ENCODE measurements at places on chromosomes 12 and 14.

DNA sequence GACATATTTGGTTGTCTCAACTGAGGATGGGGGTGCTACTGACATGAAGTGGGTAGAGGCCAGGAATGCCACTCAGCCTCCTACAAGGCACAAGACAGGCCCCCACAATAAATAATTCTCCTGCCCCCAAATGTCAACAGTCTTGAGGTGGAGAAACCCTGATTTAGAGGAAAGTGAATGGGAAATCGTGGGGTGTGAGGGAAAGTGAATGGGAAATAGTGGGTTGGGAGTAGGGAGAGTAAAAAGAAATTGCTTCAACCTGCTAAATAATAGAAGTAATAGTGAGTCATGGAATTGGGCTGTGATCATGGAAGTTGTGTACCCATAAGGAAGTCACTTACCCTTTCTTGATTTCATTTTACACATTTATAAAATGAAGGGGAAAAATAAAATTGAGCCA, 16.7 kb upstream of the TMEM233 start:
- no peak for DNase-seq

DNA sequence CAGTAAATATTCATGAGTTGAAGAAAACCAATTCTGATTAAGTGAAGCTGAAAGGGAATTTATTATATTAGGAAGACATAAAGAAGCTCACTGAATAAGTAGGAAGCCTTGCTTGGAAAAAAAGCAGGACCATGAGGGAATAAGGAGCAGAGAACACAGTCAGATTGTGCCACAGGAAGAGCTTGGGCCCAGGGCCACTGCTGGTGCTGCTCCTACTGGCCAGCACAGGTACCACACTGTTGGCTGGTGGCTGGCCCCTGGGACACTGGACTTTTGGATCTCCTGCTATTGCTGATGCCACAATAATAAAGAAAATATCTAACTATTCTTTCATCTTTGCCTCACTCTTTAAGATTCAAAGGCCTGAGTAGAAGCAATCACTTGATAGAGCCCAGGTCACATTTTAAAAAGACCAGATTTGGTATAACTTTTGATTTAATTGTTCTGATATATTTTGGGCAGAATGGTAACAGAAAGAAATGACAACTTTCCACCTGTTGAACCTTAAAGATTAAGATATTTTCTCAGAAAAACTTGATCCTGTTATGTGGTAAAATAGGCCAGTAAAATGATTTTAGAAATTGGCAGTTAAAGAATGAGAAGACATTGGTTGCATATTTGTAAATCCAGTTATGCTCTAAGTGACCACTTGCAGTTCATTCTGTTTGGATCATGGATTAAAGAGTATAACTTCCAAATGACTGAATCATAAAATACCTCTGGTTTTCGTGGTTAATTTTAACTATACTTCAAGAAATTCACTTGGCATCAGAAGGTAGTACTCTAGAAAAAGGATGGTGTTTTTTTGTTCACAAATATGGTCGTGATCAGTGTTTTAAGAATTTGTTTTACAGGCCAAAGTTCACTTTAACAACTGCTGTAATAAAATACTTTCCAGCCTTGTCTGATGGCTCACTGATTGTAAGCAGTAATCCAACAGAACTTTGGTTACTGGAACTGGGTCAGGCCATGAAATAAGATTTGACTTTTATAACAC, 68.3 kb downstream of the DERA start:
- DNase-seq: no peak

GRCh38 chr14:78319887-78320635, 149.9 kb downstream of the NRXN3 start:
- DNase-seq: peak; percentile 43

- DNase-seq: no peak
These were observed 189.2 kb downstream of the LRIG3 start for GRCh38 chr12:58731096-58731495.

GRCh38 chr14:91392623-91393303, 24.9 kb downstream of the CCDC88C start:
- no peak for DNase-seq

DNA sequence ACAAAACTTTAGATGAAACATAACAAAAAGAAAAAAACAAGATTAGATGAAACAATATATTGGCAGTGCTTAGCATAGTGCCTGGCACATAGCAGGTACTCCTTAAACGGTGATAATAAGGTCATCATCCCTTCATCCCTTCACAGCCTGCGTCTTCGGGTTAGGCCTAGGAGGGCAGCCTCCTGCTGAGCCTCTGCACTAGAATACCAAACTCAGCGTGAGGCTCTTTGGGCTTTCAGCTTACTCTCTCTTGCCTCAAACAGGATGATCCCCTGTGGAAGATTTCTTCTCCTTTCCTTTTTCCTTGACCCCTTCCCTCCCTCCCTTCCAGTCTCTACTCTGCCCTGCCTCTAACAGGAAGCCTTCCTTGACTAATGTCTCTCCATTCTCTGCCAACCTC, 14.4 kb upstream of the FIGNL2 start:
- DNase-seq: no peak

DNA sequence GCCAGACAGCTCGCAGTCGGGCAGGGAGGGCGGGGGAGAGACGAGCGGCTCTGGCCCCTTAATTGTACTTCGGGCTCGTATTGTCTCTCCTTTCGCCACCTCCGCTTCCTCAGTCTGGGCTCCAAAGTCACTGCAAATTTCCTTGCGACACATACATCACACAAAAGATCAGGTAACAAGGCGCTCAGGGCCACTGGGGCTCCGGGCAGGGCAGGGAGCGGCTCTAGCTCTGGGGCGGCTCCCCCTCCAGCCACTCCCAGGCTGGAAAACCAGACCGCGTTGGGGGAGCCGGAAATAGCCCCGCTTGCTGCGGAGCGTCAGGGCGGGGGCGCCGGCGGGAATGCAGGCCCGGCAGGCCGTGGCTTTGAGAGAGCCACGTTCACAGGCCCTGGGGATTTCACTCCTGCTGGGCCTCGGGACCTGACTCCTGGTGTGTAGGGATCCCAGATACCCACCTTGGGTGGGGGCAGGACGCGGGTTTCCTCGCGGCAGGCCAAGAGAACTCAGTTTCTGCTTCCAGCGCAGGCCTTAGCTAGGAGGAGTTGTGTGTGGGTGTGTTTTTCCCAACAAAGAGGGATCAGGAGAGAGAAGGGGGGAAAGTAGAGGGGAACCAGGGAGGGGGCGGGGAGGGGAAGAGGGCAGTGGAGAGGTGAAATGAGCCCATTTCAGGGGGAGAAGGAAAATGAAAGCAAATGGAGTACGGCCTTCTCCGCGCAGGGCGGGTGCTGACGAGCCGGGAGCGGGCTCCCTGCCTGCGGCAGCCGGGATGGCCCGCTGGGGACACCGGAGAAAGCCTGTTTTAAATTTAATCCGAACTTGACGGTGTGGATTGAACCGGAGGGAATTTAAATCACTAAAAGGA, 4.4 kb upstream of the HOXC9 start:
- peak; percentile 74 for DNase-seq

DNA sequence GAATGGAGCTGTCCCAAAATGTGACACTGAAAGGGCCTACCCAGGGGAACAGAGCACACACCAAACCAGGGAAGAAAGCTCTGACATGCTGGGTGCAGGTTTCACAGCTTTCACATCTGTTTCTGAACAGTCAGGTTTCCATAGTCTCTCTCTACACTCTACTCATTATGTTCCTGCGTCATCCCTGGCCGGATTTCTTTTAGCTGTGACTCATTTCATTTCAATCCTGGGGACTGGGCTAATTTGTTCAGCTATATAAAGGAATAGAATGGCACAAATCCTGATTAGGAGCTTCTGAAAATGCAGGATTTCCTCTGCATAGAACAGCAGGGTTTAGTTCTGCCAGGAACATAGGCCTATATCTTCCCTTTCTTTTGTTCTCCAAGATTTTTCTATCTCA, 649.8 kb downstream of the RPS29 start:
- DNase-seq: no peak

DNA sequence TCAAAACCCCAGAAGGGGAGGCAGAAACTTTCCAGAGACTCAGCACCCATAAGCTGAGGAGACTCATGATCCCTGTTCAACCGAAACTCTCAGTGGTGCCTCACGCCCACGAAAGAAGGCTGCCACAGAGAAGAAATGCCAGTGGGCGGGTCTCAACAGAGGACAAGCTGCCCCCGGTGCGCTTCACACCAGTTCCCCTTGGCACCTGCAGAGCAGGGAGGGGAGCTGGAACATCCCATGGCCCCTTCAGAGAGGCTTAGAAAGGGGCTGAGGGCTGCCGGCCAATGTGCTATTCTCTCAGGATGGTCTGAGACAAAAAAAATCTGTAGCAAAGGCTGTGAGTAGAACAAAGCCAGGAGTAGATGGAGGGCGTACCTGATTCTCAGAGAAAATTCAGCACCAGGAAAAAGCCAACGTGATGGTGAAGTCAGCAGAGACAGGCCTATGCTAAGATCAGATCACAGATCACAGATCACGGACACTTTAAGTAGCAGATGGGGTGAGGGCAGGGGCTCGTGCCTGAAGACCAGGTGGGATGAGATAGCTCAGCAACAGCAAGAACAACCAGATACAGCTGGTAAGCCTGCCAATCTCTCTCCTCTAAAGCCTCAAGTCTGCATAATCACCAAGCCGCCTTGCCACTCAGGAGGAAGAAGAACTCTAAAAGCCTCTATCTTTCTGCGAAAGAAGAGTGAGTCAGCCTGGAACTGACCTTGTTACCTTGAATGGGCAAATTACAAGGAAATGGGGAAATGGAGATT, 206.4 kb upstream of the GRIP1 start:
- DNase-seq: no peak

DNA sequence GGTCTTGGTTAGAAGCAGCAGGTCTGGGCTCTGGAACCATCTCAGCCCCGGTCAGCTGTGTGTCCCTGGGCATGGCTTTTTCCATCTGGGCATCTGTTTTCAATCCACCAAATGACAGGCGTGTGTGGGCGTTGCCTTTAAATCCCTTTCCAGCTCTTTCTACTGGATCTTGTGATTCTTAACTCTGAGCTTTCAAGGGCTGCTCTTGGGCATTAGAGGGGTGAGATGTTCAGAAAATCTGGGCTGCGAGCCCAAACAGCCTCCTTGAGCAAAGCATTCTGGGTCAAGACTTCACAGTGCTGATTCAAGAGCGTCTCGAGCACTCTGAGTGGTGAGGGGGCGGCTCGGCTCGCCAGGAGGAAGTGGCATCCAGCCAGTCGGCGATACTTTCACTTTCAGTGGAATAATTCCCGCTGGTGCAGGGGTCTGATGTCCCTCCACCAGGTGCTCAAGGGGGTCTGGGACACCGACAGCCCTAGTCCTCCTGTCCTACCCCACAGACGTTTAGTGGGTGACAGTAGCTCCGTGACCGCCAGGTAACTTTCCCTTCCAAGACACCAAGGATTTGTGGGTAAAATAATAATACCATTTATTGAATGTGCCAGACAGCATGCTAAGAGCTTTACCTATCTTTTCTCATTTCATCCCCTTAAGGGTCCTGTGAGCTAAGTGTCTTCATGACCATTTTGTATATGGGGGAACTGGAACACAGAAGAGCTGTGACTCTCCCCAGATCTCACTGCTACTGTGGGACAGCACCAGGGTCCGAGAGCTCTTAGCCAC, 114.0 kb downstream of the PLXNC1 start:
- DNase-seq: peak; percentile 72

GRCh38 chr12:32946504-32947131, 50.0 kb upstream of the PKP2 start:
- no peak for DNase-seq

- DNase-seq: no peak
These were observed 19.9 kb downstream of the ETV6 start for GRCh38 chr12:11669348-11669747.

DNA sequence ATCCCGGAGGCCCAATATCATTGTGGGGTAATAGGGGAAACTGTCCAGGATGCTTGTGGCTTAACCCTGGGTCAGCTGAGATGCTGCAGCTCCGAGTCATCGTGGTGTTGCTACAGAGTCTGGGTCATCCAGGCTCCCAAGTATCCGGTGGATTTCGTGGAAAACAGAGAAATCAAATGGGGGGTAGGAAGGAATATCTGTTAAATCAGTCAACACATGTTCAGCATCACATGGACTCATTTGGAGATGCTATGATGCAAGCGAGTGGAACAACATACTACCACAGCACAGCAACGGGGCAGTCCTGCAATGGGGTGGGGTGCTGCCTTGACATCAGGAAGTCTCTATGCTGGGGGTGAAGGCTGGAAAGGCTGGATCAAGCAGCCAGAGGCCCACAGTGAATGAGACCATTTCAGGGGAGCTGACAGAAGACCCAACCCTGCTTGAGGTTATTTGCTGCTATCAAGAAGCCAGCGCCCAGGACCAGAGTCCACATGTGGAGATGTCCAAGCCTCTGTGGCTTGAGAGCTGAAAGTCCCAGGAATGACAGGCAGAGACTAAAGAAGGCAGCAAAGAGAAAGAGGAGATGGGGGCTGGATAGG, 22.9 kb downstream of the VDR start:
- peak; percentile 71 for DNase-seq

DNA sequence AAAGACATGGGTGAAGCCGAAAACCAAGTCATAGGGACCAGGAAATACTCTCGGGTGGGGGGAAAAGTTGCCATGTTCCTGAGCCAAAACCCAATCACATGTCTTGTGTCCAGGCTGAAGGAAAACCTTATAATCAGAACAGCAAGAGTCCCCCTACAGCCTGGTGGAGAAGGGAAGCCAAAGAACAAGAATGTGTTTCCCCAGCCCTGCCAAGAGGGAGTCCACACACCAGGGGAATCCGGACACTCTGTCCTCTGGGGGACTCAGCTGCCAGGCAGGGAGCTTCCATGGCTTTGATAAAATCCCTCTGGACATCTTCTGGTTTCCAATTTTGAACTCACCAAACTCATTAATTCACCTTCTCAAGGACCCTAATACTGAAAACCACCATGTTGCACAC, 273.0 kb downstream of the FOXN3 start:
- no peak for DNase-seq

- DNase-seq: no peak
These were observed 40.1 kb upstream of the STAB2 start for GRCh38 chr12:103546959-103547358.

DNA sequence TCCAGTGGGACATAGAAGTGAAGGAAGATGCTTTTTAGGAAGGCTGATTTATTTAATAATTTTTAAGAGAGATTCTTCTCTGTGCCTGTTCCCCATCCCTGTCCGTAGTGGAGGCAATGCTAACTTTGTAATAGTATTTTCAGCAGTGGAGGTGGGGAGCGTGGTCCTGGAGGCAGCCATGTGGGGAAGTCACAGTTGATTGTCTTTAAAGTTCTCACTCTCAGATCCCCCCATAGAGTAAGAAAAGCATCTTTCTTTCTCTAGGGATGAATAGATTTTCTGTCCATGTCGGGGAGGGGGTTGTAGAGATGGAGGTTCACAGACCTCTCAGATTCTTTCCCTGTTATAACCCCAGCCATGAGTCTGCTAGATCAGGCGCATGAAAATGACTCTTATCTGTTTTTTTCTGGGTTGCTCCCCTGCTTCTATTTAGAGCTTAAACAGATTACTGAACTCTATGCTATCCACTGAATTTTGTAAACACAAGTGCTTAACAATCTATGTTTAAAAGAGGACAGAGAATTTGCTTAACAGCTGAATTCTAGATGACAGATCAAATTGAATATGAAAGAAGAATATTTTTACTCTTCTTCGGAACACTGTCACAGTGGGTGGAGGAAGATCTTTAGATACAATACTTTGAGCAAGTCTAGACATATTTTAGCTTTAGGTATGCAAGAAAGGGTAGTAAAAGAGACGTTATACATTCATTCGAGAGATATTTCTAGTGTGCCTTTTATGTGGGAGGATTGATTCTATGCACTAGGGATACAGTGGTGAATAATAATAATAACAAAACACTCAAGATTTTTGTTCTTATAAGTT, 25.3 kb downstream of the TMEM117 start:
- no peak for DNase-seq

- peak; percentile 79 for DNase-seq
These were observed 3.2 kb upstream of the GSC start for GRCh38 chr14:94773061-94773648.
